ENCODE measurements at places on chromosomes 7 and 10.

GRCh38 chr7:27344471-27344870, 101.9 kb downstream of the EVX1 start:
- DNase-seq: no peak

- no peak for DNase-seq
Observed at GRCh38 chr7:24975172-24975571, 4.8 kb downstream of the OSBPL3 start.

GRCh38 chr7:47581804-47582763, at the start of gene TNS3:
Gene TNS3 (minus strand): TSS chr7:47582111. CDS start chr7:47439636, 142,475 bp downstream.
- no peak for DNase-seq

GRCh38 chr7:127708201-127708600, 56.2 kb downstream of the SND1 start:
- no peak for DNase-seq

- no peak for DNase-seq
Observed at GRCh38 chr10:110137142-110137545, 70.3 kb upstream of the MXI1 start.

DNA sequence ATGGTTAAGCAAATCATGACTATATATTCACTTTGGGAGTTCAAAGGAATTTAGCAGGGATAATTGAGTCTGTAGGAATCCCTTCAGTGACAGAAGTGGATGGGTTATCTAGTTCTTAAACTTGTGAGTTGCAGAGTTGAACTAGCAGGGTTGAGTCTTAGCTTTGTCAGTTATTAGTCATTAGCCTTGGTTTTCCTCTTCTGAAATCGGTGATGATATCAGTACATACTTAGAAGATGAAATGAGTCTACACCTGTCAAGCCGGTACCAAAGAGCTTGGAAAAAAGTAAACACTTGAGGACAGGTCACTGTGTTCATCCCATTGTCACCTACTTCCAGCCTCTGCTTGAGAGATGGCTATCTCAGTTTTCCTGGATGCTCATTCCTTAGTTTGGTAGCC, 73.5 kb downstream of the BUB3 start:
- DNase-seq: no peak

- DNase-seq: no peak
Observed at GRCh38 chr10:71882813-71883659, 32.0 kb upstream of the PSAP start.

GRCh38 chr10:49367600-49367999, 28.3 kb downstream of the DRGX start:
- no peak for DNase-seq
